ENCODE measurements at places on chromosomes 6 and 20.

DNA sequence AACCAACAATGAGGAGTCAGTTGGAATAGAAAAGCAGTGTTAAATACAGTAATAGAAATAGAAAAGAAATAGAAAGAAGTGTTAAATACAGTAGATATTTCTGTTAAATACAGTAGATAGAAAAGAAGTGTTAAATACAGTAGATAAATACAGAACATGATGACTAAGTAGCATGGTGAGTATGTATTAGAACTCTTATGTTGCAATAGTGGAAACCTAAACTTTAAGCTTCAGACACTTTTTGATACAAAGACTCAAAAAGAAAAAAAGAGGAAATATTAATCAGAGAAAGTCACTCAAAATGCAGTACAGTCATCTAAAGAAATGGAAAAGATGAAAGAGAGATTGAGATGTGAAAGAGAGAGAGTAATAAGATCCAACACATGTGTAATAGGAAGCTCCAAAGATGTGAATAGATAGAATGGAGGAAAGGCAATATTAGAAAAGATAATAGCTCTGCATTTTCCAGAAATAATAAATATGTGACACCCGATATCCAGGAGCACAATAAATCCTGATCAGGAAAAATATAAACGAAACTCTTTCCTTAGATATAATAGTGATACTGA is 131.5 kb upstream of the KCNK16 start:
- DNase-seq = no peak

DNA sequence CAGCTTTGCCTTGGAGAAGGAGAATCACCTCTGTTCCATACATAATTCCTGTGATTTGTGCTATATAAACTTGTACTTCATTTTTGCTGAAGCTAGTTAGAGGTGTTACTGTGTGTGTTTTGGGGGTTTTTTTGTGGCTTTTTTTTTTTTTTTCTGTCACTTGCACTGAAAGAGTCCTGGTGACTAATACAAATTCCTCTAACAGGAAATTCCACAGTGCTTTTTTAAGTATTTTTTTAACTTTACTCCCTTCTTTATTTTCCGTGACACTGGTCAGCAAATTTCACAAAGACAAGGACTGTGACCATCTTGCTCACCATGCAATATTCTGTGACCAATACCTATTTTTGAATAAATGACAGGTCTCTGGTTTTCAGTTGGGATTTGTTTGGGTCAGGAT is 110.5 kb downstream of the ISM1 start:
- no peak for DNase-seq

DNA sequence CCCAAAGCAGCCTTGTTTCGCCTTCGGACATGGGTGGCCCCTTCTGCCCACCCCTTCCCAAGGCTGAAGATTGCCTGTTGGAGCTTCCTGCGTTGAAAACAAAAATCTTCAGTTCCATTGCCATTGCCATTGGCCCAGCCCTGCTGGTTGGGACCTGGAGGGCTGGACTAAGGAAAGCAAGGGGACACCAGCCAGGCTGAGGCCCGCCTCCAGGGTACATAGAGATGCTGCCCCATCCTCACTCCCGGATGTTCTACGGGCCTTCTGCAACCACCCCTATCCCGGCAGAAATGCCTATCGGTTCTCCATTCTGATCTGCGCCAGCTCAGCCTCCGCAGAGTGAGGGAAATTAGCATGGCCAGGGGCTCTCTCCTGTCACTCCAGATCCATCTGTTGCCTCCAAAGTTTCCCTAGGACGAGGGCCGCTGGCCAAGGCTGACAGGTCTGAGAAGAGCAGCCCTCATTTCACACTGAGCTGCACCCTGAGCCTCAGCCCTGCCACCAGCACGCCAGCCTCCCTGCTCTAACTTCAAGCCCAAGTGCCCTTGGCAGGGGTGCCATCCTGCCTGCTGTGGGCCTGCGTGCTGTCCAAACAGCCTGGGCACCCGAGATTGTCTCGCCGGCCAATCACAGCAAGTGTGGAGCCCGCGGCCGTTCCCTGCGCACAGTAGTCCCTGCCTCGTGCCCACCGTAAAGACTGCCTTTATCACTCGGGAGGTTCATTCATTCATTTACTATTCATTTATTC is 13.4 kb upstream of the STX16 start:
- DNase-seq = no peak

DNA sequence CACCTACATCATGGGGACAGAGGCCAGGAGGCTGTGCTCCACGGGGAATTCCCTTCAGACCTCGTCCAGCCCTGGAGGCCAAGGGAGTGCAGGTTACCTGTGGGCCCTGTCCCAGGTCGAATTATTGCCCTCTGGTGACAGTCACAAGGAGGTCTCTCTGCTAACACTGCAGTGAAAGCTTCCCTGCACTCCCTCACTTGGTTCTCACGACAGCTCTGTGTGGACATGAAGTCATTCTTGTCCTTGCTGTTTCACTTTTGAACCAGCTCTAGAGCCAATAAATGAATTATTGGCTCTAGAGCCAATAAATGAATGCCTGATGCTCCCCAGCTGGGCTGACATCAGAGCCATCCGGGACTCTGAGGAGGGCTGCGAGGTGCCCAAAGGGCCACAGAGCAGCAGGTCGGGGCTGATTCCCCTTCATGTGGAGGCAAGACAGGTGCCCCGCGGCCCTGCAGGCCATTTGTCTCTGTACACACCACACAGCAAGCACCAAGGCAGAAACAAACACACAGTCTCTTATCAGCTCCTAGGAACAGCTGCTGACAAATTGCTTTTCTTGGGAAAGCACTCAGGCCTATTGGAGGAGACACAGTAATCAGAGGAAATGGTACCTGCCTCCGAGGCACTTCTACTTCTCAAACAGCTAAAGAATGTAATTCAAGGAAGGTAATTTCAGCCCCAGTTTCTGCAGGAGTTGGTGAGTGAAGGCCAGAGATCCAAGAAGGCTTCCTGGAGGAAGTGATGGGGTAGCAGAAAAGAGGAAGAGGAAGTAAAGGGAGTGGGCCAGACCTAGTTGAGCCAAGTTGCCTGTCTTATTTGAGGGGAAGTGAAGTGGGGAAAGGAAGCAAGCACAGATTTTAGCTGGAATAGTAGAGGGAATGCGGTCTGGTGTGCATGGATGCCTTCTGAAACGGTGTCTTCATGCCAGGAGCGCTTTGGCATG is 27.5 kb upstream of the TBXT start:
- DNase-seq = no peak

DNA sequence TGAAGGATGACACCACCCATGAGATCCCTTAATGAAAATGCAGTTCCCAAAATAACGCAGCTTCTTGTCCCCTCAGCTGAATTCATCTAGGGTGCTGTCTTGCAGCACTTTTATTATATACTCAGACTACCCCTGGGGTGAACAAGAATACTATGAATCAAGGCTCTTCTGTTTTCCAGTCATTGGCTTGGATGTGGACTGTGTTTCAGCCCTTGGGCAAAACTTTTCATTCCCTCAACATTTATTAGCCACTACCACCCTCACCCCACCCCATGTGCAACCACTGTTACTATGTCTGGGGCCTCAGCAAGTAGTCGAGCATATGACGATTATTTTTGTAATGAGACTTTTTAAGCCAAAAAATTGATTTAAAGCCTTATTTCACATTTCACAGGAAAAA is 319.2 kb upstream of the PLN start:
- no peak for DNase-seq

DNA sequence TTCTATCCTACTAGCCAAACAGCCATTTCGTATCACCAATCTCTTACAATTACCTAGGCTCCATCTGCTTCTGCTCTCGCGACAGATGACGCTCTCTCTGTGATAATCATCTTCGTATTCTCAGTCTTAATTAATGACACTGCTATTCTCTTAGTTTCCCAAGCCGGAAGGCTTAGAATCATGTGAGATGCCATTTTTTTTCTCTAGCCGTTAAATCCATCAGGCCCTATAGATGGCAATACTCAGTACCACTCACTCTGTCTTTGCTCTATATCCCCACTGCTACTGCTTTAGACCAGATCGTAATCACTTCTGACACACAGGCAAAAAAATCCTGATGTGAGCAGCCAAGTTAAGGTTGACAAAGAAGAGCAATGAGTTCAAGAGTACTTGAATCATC is 2.1 kb upstream of the THEMIS start:
- no peak for DNase-seq

DNA sequence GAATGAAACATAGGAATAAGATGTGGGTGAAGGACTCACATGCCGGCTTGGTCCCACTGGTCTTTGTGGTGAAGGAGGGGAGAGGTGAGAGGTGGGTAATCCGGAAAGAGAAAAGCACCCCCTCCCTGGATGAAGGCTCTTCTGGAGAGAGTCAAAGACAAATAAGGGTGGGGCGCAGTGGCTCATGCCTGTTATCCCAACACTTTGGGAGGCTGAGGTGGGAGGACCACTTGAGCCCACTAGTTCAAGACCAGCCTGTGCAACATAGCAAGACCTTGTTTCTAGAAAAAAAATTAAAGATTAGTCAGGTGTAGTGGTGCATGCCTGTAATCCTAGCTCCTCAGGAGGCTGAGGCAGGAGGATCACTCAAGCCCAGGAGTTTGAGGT is 3.1 kb downstream of the LTB start:
- no peak for DNase-seq

GRCh38 chr20:25020901-25021301 is 28.4 kb upstream of the APMAP start:
- DNase-seq = no peak

- DNase-seq = no peak
Measured at GRCh38 chr6:7821426-7821825, 89.2 kb downstream of the TXNDC5 start.

DNA sequence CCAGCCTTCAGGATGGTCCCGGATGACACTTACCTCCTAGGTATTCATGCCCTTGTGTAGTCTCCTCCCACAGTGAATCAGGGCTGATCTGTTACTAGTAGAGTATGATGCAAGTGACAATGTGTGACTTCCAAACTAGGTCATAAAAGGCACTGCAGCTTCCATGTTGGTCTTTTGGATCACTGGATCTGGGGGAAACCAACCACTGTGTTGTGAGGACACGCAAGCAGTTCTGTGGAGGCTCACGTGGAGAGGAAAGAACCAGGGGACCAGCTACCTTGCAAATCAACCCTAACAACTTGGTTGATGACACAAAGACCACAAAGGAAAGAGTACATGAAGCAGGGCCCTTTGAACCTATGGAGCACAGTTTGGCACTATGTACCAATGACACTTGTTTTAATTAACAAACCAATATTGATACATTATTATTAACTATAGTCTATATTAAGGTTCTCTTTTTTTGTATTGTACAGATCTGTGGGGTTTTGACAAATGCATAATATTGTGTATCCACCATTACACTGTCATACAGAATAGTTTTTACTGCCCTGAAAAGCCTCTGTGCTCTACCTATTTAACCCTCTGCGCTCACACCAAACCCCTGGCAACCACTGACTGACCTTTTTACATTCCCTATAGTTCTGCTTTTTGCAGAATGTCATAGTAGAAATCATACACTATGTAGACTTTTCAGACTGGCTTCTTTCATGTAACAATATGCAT is 16.3 kb upstream of the SDCBP2 start:
- no peak for DNase-seq

GRCh38 chr6:17506962-17507361 is 93.1 kb upstream of the FAM8A1 start:
- no peak for DNase-seq

DNA sequence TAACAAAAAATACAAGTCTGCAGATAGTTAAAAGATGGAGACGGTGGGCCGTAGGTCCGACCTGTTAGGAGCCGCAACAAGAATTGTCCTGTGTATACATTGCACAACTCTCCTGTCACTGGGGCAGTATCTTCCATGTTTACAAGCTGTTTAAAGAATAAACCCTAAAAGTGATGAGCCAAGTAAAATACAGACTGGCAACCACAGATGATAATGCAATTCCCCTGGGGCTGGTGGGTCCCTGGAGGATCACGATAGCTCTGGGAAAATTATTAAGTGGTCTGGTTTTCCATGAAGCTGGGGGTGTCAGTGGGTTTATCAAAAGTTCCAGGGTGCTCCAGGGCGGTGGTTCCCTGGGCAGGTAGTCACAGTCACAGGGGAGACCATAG is 8.1 kb upstream of the FAM50B start:
- DNase-seq = no peak

- peak; percentile 46 for DNase-seq
Measured at GRCh38 chr6:12602951-12603672, 113.5 kb upstream of the PHACTR1 start.

- no peak for DNase-seq
Measured at GRCh38 chr6:42720739-42721138, 1.7 kb downstream of the PRPH2 start.

- no peak for DNase-seq
Measured at GRCh38 chr6:19837511-19838441, 606 bp downstream of the ID4 start.

DNA sequence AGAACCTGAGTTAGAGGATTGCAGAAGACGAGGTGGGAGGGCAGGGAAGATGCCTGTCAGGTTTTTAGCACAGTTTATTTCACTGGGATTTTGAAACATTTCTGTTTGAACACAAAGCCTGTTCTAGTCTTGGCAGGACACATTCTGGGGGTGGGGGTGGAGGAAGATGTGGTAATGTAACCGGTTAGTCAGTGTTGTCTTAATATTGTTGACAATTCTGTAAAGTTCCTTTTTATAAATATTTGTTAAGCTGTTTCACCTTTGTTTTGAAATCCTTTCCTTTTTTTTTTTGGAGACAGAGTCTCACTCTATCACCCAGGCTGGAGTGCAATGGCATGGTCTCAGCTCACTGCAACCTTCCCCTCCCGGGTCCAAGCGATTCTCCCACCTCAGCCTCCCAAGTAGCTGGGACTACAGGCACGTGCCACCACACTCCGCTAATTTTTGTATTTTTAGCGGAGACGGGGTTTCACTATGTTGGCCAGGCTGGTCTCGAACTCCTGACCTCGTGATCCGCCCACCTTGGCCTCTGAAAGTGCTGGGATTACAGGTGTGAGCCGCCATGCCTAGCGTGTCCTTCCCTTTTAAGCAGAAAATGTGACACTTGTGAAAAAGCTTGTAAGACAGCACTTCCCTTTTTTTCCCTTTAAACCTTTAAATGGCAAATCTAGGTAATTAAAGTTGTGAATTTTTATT is 20.2 kb downstream of the SLC9A8 start:
- DNase-seq = no peak

DNA sequence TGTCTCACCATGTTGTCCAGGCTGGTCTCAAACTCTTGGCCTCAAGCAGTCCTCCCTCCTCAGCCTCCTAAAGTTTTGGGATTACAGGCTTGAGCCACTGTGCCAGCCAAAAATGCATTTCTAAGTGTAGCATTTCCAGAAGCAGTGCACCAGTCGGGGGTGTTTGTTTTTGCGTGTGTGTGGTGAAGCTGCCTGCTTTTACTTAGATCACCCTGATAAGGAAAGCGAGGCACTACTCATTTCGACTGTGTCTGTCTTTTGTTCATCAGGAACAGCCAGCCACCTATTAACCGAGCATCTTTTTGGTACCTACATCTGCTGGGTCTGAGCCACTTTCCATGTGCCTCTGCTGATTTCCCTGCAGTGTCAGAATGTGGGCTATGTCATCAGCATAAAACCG is 18.7 kb downstream of the SIRT5 start:
- DNase-seq = no peak

- no peak for DNase-seq
Measured at GRCh38 chr6:107532706-107533105, 42.8 kb downstream of the SOBP start.

GRCh38 chr20:45432294-45432693 is 16.4 kb downstream of the PIGT start:
- no peak for DNase-seq

- DNase-seq = no peak
Measured at GRCh38 chr20:33261465-33261864, 21.5 kb upstream of the BPIFB1 start.
